ENCODE measurements at places on chromosomes 1 and 21. TPM values are rescaled to one million over a fixed set of nuclear protein-coding genes. Genes with fewer than 3 reads are reported as not detected.
A peak's percentile ranks its signal among the peaks of the same experiment; 100 is the strongest.

Gene FLG2
- total RNA-seq, result not detected

Gene PTCH2
- 0.09 TPM for total RNA-seq

DNA sequence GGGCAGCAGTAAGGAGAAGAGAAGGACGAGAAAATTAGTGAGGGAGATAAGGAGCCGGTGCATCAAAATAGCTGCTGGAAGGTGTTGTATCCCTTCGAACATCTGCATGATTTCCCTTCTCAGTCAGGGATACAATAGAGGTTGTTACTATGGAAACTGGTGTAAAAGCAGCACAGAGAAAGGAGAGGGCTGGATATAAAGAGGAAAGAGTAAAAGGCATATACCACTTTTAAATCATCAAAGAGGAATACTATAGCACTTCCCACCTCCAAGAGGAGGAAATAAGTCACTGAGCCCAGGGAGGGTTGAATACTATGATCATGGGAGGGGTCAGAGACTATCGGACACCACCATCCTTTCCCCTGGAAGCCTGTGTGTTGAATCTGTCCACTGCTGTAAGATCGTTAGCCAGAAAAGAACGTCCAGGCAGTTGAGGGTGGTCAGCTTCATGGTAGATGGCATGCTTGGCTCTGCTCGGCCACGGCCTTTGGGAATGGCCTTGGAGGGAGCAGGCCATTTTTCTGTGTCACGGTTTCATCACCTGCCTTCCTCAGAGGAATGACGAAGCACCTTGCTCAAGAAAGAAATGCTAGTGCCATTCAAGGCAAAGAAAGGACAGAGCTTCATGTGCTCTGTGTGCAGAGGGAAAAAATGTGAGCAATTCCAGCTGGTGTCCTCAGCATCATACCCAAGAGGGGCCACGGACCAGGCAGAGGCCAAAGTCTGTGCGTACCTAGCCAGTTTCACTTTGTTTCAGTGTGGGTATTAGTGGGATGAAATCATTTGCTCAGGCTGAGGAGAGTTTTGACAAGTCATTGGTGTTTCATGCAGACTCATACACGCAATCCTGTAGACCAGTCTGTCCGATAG is 64.2 kb downstream of the IRF2BP2 start:
- peak; percentile 49 for DNase-seq

- no peak for DNase-seq
Observed at GRCh38 chr1:112458756-112459155, 50.0 kb upstream of the WNT2B start.

DNA sequence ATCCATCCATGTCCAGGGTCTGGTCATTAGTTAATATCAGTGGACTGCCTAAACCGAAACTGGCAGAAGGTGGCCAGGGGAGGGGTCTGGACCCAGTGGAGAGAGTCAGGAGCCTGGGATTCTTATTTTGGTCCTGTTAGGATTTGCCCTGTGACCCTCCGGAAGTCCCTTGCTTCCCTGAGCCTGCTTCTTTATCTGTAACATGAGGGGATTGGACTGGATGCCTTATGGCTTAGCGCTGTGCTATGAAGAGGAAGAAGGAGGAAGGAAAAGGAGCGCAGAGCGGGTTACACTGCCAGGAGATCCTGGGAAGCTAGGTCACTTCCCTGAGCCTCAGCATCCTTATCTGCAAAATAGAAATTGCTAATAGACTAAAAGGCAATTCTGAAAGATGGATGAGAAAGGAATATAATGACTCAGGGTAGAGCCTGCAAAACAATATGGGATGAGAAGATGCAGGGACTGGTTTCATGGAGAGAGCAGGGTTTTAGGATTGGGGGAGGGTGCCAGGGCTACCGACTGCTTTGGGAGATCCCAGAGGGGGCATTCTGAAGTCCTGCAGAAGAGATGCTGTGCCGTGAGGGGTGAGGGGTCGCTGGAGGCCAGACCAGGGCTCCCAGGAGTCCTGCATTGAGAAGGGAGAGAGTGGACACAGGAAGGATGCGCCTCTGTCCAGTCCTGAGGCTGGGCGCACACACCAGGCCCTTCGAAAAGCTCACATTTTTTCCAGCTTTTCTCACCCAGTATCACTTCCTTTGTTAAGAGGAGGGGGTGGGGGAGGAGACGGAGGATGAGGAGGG is 460 bp upstream of the ADORA1 start:
- no peak for DNase-seq

- DNase-seq, result no peak
Observed at GRCh38 chr1:204744107-204744779, 58.7 kb upstream of the LRRN2 start.

DNA sequence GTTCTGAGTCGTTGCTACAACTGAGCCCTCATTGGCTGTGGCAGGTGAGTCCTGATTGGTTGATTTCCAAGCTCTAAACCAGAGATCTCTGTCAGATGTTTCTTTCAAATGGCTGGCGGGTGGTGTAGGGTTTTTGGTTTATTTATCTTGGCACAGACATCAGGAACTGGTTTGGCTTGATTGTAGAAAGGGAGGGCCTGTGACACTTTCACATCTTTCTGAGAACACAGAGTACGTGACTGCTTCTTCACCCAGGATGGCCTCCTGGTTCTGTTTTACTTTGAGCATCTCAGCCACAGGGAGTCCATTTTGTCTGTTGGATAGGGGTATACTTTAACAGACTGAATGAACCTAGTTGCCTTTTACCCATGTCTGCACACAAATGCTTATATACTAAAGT is 89.4 kb upstream of the GPR52 start:
- DNase-seq, result no peak
